ENCODE measurements at places on chromosomes 6 and 20.

DNA sequence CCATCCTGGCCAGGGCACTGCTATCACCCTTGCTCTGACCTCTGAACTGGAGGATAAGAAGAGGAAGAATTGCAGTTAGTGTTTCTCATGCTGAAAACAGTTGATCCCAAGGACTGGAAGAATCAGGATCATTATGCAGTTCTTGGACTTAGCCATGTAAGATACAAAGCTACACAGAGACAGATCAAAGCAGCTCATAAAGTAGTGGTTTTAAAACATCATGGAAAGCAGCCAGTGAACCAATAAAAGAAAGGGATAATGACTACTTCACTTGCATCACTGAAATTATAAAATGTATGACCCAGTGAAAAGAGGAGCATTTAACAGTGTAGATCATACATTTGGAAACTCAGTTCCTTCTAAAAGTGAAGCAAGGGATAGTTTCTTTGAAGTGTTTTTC, 47.7 kb downstream of the DNAH8 start:
- DNase-seq = no peak

GRCh38 chr20:1707588-1708449, 50.2 kb upstream of the SIRPG start:
- DNase-seq = peak; percentile 95

GRCh38 chr6:156617376-156617775, 159.8 kb upstream of the ARID1B start:
- DNase-seq = peak; percentile 77

DNA sequence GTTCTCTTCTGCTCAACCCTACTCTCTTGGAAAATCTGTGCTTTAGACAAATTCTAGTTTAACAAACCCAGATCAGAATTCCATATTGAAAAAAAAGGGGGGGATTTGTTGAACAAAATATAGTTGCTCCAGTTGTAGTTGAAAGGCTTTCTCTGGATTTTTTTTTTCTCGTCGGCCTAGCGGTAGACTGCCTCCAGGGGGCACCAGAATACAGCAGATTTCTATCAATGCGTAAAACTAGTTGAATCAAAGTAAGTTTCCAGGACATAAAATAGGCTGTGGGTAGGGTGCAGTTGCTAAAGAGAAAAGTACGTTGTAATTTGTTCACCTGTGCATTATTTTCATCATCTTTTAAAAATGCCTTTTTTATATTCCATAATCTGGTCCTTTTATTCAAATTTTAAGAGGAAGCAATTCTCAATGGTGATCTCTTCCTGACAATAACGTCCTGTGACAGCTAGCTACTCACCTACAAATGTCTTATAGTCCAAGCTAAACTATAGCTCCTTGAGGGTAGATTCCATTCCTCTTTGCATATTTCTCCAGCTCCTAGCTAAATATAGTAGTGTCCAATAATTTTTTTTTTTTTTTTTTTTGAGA, 105.4 kb downstream of the PERP start:
- peak; percentile 80 for DNase-seq

- DNase-seq = no peak
Measured at GRCh38 chr6:112054555-112055190, 769 bp downstream of the CCN6 start.

Data from OCI-M1 (cell line).